NCI-H1694 treated with DMSO at 0.1 percent for 48 hours (cell line): ENCODE measurements at places on chromosomes 1 and 21.

- DNase-seq: no peak
Measured at GRCh38 chr1:37974567-37974966, 15.3 kb downstream of the SF3A3 start.

- DNase-seq: no peak
Measured at GRCh38 chr1:223887747-223888418, 42.1 kb upstream of the TP53BP2 start.

GRCh38 chr1:51671527-51672325, 54.8 kb downstream of the OSBPL9 start:
- DNase-seq: no peak

DNA sequence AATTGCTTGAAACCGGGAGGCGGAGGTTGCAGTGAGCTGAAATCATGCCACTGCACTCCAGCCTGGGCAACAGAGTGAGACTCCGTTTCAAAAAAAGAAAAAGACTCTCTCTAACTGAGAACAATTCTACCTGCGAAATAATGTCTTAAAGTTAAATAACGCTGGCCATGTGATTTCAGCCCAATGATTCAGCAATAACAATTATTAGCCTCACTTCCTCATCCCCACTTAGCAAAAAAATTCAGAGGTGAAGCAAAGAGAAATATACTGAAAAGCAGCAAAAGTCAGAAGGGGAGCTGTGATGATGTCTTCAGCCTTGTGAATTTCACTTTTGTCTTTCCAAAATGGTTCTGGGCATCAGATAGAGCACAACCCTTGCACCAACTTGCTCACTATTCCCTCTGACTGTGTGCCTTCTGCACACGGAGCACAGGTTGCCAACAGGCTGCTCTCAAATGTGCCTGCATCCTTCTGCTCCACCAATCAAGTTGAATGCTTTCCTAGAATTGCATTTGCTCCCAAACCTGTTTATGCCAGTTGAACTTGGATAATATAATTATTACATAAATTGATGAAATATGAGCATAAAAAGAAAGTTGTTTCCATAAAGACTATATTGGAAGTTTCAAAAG, 79.8 kb upstream of the IPO9 start:
- DNase-seq: peak; percentile 15

DNA sequence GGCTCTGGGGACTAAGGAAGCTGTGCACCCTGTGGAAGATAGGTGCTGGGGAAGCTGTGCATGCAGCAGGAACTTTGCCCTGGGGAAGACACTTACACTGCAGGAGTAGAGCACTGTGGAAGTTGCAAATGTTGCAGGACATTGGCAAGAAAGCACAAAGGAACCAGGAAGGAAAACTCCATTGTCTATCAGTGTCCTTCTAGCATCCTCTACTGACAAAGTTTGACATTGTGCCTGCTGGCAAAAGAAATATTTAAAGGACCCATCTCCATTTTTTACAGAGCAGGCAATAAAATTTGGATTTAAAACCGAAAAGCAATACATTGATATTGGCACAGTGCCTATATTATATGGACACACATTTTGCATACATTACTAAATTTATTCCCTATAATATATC, 394.1 kb downstream of the PBX1 start:
- DNase-seq: no peak

DNA sequence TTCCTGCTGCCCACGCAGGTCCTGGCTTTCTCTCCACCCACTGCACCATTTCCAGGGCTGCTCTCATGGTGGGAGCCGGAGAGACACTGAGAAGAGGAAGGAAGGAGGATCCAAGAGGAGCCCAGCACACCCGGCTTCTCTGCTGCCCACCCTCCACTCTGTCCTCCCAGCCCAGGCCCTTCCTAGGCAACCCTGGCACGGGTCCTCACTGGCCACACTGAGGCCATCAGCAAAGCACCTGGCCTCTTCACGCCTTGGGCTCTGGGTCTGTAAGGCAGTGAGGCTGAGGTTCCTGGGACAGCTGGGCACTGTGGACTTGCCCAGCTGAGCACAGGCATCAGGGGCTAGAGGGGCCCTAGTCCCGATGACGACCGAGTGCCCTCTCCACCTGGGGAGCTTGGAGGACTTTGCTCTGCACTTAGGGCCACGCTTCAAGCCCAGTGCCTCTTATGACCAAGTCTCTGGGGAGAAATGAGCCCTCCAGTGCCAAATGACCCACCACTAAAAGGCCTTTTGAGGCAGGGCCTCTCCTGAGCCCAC, 43.1 kb downstream of the PDE9A start:
- DNase-seq: no peak

- DNase-seq: peak; percentile 54
Measured at GRCh38 chr1:221740993-221741702, 741 bp downstream of the DUSP10 start.

DNA sequence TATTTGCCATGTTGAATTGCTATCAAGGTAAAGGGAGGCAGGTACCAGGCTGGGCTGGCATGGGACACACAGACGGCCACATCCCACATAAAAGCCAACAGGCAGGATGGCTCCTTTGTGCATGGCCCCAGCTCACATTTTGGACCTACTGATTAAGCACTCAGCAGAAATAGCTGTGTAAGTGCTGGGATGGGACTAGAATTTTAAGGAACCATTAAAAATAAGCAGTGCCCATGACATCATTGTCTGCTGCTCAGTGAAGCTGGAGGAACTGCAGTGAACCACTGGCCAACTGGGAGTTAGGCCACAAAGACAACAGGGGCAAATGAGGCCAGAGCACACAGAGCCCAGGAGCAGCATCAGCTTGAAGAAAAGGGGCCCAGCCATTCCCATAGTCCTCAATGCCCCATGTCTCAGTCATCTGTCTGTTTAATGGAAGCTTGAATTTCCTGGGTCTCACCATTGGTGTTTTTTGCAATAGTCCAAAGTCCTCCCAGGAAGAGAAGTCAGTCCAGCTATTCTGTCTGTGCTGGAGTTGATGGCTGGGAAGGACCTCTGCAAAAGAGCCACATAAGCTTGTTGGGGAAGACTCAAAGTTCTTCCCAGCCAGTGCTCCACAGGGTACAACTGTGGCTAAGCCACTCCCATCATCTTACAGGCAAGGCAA, 45.3 kb upstream of the TNR start:
- no peak for DNase-seq

- DNase-seq: no peak
Measured at GRCh38 chr1:13582713-13583443, 754 bp upstream of the PDPN start.

GRCh38 chr1:32899586-32900296, 1.4 kb downstream of the TMEM54 start:
- no peak for DNase-seq

GRCh38 chr1:233794863-233795262, 109.6 kb upstream of the SLC35F3 start:
- no peak for DNase-seq

DNA sequence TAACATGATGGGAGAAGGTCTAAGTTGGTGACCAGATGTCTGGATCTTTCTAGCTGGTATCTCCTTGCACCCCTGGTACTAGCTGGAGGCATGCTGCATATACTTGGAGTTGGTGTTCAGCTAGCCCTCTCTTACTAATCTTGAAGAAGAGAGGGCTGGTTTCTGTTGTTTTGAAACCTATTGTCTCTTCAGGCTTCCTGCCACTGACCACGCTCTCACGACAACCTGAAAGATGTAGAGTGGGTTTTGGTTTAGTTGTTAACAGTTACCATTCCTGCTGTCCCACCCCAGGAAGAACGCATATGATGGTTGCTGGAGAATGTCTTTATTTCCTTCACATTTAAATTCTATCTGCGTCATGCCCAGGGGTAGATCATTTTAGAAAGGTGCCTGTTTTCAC, 3.6 kb downstream of the MAN1C1 start:
- DNase-seq: no peak

DNA sequence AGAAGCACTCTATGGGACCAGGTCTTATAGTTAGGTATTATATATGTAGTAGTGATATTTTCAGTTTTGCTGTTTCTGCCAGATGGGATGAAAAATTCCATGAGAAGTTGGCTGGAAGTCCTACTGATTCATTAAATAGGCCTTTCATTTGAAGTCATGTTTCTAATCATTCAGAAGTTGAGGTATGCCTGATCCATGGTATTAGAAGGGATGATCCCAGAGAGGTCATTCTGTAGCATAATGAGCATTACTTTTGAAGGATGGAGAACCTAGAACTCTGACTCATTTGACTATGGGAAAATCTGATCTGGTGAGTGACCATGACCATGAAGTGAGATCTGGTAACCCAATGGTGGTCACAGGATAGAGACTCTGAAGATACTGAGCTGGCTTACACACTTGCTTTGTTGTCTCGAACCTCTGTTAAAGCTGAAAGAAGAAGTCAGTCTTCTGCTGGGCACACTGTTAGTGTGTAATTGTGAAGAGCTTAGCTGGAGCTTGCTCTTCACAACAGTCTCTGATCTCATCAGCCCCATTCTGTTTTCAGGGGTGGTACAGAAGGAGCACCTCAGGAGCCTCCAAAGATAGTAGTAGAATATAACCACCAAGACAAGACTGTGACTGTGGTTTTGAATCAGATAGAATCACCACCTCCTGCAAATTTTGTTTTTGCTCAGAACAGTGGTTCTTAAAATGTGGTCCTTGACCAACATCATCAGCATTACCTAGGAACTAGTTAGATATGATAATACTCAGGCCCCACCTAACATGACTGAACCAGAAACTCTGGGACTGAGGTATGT, 9.0 kb downstream of the MGST3 start:
- no peak for DNase-seq

- peak; percentile 83 for DNase-seq
Measured at GRCh38 chr1:182784556-182785171, 4.9 kb upstream of the NPL start.

- DNase-seq: no peak
Measured at GRCh38 chr1:204863024-204863423, 7.6 kb upstream of the NFASC start.

DNA sequence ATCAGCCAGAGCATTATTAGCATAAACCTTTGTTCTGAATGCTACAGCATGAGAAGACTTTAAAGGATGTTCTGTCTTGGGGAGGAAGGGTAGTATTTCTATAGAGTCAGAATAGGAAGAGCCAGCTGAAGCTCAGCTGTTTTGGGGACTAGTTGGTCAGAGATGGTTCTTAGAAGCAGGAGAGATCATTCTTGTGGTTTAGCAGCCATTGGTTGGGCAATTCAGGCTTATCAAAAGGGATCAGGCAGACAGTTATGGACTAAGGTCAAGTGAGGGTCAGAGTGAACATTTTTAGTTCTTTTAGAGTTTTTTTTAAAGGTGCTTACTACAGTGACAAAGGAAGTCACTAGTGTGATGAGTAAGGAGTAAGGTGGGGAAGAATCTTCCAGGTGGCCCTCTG, 245.5 kb downstream of the RPS6KC1 start:
- no peak for DNase-seq

GRCh38 chr1:115668579-115668978, 26.8 kb downstream of the VANGL1 start:
- no peak for DNase-seq

DNA sequence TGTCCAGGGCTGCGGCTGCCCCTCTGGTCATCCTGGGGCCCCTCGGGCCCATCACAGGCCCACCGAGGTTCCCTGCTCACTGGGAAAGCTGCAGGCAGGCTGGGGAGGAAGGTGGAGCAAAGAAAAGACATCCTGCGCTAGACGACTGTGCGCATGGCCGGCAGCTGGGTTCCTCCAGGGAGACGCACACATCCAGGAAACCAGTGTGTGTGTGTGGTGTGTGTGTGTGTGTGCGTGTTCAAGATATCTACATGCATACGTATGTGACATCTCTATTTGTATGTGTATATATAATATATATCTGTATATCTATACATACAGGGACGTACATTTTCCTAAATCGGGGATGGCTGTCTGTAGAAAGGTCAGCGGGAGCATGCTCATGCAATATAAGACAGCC, 63.7 kb downstream of the ACOT7 start:
- peak; percentile 45 for DNase-seq

DNA sequence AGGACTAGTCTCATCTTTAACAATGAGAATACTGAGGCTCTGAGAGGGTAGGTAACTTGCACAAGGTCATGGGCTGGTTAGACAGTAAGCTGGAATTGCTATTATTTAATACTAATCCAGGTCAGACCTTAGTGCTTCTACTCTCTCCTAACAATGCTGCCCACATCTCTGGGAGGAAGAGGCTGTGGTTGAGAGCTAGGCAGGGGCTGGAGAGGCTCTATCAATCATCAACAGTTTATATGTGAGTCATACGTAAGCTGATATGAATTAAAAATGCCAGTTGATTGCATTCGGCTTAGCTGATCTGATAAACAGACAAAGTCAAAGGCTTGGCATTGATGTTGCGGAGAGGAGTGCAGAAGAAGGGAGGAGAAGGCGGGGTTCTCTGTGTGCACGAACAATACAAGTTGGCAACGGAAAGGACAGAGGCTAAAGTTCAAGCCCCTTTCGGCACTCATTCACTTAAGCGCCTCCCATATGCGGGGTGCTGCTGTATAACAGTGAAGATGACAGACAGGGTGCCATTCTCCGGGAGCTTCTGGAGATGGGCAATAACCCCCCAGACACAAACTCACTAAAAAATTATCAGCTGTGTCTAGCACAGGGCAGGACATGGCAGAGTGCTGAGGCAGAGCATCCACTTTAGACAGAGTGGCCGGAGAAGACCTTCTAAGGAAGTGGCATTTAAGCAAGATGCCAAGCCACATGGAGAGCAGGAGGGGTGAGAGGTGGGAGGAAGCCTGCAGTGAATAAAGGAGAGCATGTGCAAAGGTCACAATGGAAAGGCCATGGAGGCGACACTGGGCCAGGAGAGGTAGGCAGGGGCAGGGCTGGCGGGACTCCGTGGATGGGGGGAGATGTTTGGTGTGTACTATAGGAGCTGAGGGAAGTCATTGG, 195.2 kb downstream of the ZSCAN20 start:
- DNase-seq: no peak

DNA sequence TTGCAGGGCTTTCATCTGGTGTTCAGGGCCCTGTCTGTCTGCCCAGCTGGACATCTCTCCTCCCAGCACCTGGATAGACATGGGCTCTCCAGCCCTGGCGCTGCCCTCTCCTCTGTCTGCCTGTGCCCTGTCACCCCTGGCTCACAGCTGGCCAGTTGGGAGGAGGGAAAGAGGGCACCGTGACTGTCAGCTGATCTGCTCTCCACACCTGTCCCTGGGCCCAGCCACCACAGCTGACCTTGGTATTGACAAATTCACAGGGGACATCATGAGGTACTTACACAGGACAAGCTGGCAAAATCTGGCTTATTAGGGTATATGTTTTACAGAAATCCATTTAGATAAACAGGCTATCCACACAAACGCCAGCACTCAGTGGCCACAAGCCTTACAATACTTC, 8.3 kb downstream of the TNR start:
- no peak for DNase-seq

DNA sequence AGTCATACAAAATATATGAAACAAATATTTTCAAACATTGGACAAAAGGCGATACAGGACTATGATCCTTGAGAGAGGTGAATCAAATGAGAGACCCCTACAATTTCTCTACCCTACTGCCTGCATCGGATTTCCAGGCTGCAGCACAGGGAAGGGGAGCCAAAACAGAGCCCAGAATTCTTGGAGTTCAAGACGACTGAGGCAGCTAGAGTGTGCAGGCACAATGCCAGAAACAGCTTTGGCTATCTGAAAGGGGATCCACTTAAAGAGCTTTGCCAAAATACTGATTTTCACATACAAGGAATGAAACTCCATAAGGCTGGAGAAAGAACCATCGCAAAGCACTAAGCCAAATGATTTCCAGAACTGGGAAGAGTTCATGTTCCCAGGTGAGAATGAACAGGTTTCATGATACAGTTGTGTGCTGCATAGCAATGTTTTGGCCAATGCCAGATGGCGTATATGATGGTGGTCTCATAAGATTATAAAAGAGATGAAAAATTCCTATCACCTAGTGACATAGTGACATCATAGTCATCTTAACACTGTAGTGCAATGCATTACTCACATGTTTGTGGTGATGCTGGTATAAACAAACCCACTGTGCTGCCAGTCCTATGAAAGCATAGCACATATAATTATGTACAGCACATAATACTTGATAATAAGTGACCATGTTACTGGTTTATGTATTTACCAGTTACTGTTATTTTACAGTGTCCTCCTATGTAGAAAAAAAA, 77.5 kb downstream of the KCND3 start:
- DNase-seq: no peak
